NCI-H1694 treated with DMSO at 0.1 percent for 48 hours (cell line): ENCODE measurements at places on chromosomes 7 and 10.

GRCh38 chr10:22669163-22669711, 45.1 kb downstream of the PIP4K2A start:
- DNase-seq = no peak

- DNase-seq = no peak
These were observed 6.8 kb downstream of the FFAR4 start for GRCh38 chr10:93573051-93573909.

- DNase-seq = no peak
These were observed 637.2 kb downstream of the INHBA start for GRCh38 chr7:41065663-41066062.

GRCh38 chr7:107696330-107696946, 35.8 kb downstream of the SLC26A4 start:
- DNase-seq = peak; percentile 30

- DNase-seq = peak; percentile 9
These were observed 232.7 kb upstream of the TAC1 start for GRCh38 chr7:97499204-97499603.

- peak; percentile 77 for DNase-seq
These were observed 694 bp upstream of the WASL start for GRCh38 chr7:123749537-123749857.

- DNase-seq = no peak
These were observed 565.8 kb upstream of the COBL start for GRCh38 chr7:51882412-51882811.

- no peak for DNase-seq
These were observed 37.9 kb downstream of the PPP2R2D start for GRCh38 chr10:131938681-131939080.

DNA sequence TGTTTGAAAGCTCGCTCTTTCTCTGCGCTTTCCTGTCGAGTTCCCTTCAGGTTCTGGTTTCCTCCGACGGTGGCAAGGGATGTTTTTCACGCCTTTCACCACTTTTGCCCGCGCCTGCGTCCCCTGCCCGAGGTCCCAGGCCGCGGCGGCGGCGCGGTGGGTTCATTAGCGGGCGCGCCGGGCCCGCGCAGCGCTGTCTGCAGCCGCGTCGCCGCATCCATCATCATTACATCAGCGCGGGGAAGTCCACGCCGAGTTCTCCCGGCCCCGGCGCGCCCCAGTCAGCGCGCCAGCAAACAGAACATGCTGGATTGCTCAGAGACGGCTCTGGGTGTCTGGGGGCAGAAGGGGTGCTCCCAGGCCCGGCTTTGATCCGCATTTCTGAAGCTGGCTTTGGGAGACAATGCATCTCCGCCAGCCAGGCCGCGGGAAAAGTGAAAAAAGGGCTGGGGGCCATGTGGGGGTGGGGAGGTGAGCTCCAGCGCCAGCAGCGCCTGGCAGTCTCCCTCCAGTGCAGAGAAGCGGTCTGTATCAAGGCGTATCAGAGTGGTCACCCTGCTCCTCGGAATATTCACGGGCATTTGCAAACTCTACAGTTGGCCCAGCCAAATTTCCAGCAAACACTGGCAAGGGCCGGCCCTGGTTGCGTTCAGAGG, 8.9 kb downstream of the GLI3 start:
- DNase-seq = no peak

DNA sequence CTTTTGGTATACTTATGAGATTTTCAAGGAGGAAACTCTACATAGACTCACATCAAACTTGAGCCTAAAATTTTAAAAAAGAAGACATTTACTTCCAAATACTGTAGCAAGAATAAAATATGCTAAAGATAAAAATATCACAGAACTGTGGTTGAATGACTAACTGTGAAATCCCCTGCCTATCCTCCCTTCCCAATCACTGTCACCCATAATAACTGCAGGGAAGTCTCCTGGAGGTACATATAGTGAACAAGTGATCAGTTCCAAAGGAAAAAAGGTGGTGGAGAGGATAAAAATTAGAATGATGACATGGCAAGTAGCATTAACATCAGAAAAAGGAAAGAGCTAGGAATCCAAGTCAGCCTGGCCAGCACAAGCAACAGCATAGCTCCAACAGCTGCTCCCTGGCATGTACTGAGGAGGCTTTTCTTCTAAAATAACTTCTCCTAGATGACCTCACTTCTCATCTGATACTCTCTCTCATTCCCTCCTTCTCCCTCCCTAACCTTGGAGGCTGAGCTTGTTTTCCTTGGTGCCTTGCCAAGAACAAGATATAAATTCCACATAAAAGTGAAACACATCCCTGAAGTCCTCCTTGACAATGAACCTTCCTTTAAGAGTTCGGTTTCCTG, 124.0 kb downstream of the IQUB start:
- no peak for DNase-seq

DNA sequence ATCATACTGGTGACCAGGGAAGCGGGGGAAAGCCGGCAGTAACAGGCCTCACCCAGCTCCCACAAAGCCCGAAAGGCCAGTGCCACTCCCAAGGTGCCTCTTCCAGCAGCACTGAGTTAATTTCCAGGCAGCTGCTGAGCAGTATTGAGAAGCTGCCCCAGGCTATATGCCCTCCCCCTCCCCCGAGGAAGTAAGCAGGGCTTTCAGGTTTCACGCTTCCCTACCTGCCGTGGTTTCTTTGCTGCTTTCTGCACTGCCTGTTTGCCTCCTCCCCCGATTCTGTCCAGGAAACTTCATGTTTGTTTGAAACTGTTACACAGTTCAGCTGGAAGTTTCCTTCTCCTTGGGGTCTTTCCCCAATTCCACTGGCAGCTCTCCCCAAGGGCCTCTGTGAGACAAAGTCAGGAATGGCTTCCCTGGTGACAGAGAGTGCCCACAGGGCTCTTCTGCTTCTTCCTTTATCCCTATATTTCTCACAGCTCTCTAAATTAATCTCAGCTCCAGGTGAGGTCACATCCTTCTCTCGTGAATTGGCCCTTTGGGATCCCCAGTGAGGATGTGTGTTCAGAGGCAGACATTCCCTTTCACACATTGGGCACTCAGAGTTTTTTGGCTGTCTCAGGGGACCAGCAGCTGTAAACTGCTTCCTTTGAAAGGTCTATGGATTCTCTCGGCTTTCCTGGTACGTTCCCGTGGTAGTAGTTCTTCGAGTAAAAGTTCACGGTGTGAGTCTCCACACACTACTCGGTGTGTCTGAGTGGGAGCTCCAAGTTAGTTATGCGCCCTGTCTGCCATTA, 19.4 kb downstream of the C1GALT1 start:
- DNase-seq = no peak

- no peak for DNase-seq
These were observed 223.2 kb downstream of the ELMO1 start for GRCh38 chr7:37225285-37225969.

DNA sequence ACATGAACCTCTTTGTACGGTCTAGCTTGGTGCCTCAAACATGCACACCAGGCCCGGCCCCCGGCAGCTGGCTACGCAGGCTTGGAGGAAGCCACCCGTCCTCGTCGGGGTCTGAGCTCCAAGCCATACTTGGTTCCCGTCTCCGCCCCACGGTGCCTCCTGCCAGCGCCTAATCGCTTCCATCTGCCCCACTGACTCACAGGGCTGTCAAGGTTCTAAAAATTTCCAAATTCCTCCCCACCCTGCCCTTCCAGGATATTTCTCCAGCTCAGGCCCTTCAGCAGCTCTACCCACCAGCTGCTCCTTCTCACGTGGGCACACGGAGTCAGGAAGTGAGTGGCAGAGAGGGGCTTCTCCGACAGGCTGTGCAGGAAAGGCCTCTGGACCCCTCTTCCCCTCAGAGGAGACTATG, 38.8 kb downstream of the TMEM270 start:
- DNase-seq = peak; percentile 89

DNA sequence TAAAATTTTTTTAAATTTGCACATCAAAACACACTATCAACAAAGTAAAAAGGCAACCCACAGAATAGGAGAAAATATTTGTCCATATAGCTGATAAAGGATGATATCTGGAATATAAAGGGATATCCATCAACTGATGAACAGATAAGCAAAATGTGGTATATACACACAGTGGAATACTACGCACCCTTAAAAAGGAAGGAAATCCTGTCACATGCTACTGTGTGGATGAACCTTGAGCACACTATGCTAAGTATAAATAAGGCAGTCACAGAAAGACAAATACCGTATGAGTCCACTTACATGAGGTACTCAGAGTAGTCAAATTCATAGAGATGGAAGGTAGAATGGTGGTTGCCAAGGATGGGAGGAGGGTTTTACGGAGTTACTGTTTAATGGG, 37.7 kb downstream of the ARHGAP19 start:
- DNase-seq = no peak

DNA sequence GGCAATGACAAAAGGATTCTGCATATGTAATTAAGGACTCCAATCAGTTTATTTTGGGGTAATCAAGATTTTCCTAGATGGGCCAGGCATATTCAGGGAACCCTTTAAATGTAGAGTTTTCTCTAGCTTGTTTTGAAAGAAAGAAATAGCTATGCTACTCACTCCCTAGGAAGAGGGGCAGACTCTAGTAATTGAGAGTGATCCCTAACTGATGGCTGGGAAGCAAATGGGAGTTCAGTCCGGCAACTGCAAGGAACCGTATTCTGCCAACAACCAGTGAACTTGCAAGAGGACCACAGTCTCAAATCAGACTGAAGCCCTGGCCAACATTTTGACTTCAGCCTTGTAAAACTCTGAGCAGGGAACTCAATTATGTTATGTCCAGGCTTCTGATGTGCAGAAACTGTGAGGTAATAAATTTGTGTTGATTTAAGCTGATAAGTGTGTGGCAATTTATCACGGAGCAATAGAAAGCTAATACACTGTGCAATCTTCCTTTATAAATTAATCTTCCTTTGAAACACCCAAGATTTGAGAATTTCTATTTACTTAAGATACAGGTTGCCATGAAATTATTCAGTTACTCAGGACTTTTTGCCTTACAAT, 14.0 kb downstream of the AOAH start:
- DNase-seq = no peak

DNA sequence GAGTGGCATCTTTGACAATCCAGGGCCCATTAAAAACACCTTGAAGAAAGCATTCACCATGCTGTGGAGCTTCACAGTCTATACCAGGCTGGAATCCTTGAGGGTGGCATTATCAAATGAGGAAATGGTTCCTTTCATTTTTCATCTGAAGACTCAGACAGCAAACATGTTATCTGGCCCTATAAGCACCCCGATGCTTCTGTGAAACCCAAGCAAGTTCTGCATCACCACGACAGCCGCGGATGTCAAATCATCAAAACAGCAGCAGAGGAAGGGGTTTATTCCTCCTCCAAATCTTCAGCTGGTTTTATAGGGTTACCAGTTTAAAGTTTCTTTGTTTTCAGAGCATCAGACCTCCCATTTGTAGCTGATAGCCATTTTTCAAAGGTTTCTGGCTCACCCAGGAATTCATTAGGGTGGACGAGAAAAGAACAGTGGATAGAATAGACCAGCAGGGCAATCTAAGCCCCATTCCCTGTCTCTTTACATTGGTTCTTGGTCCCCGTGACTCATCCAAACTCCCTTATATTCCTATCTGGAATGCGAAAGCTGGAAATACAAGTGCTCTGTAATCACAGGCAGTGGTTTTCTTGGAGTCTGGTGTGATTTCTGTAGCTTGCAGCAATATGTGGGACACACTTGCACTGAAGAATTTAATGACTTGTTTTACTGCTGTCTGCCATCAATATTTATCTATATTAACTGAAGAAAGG, 217.9 kb downstream of the SKAP2 start:
- no peak for DNase-seq

GRCh38 chr10:53700278-53700677, 927.7 kb upstream of the MBL2 start:
- no peak for DNase-seq

- peak; percentile 69 for DNase-seq
These were observed 8.1 kb downstream of the SKIDA1 start for GRCh38 chr10:21517134-21518031.

GRCh38 chr7:131543298-131543697, 13.1 kb downstream of the PODXL start:
- no peak for DNase-seq

- no peak for DNase-seq
These were observed 129.5 kb downstream of the ZNF716 start for GRCh38 chr7:57579454-57579853.

- no peak for DNase-seq
These were observed 179.9 kb downstream of the AUTS2 start for GRCh38 chr7:69778138-69778537.

- no peak for DNase-seq
These were observed 206.9 kb upstream of the PHYHIPL start for GRCh38 chr10:58969576-58969975.

- no peak for DNase-seq
These were observed 150.6 kb downstream of the SLIT1 start for GRCh38 chr10:97034958-97035769.

DNA sequence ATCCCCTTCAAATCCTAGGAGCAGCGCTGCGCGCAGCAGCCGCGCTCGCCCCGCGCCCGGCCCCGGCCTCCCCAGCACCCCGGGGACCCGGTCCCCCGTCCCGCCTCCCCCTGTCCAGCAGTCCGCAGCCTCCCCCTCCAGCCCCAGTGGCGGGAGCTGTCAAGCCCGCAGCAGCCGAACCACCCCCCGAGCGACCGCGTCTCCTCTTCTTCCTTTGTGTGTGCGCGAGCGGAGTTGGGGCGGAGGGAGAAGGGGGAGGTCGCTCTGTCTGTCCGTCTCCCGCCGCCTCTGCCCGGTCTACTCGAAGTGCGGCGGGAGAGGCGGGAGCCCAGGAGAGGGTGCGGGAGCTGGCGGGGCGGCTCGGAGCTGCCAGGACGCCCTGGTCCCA, 375 bp upstream of the CHN2 start:
- no peak for DNase-seq

DNA sequence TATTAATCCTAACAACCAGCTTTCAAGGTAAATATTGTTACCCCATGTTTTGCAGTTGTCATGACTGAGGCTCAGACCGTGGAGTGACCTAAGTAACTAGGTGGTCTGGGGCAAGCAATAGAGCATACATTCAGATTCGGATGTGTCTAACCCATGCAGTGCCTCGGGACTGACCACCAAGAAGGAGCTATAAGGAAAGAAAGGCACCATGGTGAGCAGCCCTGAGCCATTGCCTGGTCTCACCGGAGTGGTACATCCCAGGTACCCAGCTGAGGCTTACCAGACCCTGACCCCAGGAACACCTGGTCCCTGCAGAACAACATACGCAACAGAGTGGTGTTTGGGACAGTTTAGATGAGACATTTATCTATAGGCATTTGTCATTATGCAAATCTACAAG, 175.5 kb upstream of the ZMIZ1 start:
- DNase-seq = no peak

- DNase-seq = no peak
These were observed 621.9 kb upstream of the GHITM start for GRCh38 chr10:83517456-83517855.

DNA sequence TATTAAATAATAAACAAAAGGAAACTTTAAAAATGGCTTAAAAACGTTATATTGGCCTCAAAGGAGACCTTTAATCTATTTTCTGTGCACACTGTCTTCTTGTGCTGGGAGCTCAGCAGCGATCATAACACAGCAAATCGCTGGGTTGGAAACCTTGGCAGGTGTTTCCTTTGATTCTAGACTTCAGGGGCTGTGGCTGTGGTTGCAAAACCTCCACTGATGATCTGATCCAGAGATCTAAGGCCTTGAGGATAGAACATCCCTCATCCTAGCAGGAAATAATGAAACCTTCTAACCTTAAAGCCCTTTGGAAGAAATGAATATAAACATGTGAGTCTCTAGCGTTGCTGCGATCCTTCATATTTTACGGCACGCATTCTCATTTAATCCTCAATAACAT, 29.8 kb downstream of the CDHR3 start:
- no peak for DNase-seq

- DNase-seq = no peak
These were observed 39.4 kb downstream of the CHST15 start for GRCh38 chr10:124053971-124054370.

GRCh38 chr10:81911328-81911727, 36.3 kb downstream of the NRG3 start:
- DNase-seq = no peak
